ENCODE measurements at places on chromosomes 11 and 22.

DNA sequence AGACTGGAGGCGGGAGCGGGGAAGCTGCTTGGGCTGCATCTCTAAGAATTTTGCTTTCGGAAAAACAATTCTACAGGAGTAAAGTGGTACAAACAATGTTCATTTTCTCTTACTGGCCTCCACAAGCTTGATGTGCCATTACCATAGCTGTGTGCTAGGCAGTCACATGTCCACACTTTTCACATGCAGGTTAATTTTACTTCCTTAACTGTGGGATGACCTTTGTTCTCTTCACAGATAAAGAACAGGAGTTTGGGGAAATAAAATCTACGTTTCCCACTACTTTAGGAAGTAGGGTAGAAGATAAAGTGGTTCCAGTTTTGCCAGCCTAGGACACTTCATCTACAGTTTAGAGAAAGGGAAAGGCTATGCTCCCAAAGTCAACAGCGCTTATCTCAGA, 327.2 kb upstream of the NARS2 start:
- no peak for DNase-seq

- no peak for DNase-seq
These were observed 86.8 kb upstream of the OR4B1 start for GRCh38 chr11:48129697-48130395.

GRCh38 chr11:76176463-76176862, 29.8 kb downstream of the WNT11 start:
- no peak for DNase-seq

DNA sequence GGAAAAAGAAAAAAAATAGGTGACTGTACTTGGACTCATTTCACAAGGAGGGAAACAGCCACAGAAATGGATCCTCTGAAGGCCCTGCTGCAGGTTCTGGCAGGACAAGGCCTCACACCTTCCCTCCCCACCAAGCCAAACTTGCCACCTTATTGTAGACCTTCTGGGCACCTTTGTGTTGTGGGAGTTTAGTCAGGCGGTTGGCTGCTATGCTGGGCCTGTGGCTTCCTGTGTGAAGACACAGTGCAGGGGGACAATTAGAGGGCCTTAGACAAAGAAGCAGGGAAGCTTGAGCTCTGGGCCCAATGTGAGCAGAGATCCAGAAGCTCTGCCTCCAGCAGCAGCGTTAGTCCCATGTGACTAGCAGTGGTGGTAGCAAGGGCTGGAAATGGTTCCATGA, 4.2 kb downstream of the RAB1B start:
- no peak for DNase-seq

DNA sequence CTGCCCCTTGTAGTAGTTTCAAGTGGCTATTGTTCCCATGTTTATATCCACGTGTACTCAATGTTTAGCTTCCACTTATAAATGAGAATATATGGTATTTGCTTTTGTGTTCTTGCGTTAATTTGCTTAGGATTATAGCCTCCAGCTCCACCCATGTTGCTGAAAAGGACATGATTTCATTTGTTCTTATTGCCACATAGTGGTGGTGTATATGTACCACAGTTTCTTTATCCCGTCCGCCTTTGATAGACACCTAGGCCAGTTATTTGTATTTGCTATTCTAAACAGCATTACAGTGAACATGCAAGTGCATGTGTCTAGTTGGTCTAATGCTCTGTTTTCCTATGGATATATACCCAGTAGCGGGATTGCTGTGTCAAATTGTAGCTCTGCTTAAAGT, 6.8 kb downstream of the OR51B2 start:
- no peak for DNase-seq

DNA sequence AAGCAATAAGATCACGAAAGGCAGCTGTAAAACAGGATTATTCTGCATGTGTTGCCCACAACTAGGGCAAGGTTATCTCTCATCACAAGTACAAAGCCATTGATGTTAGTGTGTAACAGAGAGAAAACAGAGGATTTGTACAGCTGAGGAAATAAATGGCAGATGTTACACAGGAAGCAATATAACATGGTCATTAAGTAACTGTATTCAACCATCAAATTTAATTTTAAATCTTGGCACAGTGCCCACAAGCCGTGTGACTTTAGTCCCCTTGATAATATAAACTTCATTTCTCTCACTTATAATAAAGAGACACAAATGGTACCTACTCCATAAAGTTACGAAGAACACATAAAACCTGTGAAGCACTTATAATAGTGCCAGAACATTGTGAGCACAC, 17.3 kb downstream of the OR51E2 start:
- DNase-seq: no peak

- no peak for DNase-seq
These were observed 22.3 kb downstream of the FAM118A start for GRCh38 chr22:45332001-45332400.

DNA sequence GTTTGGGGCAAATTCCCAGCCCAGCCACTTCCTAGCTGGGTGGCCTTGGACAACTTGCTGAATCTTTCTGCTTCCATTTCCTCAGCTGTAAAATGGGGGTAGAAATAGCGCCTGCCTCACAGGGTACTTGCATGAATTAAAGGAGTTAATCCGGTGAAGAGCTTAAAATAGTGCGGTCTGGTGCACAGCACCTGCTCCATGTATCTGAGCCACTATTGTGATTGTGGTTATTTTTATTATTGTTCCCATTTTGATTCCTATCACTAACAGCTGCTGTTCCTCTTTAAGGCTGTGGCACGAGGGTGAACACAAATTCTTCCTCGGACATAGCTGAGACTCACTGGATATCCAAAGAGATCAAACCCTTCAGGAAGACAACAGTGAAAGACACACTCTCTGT, 46.9 kb upstream of the TP53I11 start:
- no peak for DNase-seq

DNA sequence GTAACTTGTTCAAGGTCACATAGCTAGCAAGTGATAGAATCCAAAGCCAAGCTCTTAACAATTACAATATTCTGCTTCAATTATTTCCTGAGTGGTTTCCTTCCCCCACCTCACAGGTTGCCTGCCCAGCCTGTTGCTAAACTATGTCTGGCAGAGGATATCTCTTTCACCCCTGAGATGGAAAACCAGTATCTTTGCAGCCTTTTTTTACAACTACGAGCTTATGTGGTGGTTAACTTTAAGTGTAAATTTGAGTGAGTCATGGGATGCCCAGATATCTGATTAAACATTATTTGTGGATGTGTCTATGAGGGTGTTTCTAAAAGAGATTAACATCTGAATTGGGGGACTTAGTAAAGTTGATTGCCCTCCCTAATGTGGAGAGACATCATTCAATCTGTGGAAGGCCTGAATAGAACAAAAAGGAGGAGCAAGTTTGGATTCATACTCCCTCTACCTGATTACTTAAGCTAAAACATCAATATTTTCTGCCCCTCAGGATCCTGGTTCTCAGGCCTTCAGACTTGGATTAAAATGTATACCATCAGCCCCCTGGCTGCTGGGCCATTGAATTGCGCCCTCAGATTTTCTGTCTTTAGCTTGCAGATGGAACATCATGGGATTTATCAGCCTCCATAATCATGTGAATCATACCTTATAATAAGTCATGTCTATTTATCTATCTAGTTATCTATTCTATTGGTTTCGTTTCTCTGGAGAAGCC, 911.9 kb downstream of the METTL15 start:
- DNase-seq: no peak

GRCh38 chr11:32892355-32893092, at the start of gene QSER1:
Gene QSER1 (plus strand): TSS chr11:32892811. CDS start chr11:32893126, 315 bp downstream.
- DNase-seq: peak; percentile 24

- DNase-seq: no peak
These were observed 288.0 kb upstream of the CHORDC1 start for GRCh38 chr11:90510839-90511238.

DNA sequence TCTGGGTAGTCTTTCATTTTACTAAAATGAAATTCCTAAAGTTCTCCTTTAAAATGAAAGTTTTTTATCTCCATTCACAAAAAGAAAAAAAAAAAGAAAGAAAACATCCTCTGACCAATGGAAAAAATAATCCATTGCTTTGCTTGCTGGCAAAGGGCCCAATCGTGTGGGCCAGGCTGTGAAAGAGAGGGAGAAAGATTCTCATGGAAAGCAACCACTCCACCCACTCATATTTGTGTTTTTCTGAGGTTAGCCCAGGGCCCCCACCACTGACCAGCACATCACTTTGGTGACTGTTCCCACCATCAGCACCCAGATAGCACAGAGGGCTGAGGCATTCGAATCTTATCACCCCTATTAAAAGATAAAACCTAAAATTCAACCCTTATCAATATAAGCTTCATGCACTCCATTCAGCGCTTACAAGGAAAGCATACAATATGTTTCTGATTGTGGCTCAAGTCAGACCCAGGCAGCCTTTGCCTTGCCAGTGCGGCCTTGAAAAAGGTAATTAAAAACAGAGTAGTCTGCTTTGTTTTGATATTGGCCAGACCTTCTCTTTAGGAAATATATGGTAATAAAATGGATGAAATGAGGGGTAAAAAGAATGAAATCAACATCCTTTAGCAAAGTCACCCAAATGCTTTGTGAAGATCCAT, 192.8 kb downstream of the ETS1 start:
- no peak for DNase-seq

DNA sequence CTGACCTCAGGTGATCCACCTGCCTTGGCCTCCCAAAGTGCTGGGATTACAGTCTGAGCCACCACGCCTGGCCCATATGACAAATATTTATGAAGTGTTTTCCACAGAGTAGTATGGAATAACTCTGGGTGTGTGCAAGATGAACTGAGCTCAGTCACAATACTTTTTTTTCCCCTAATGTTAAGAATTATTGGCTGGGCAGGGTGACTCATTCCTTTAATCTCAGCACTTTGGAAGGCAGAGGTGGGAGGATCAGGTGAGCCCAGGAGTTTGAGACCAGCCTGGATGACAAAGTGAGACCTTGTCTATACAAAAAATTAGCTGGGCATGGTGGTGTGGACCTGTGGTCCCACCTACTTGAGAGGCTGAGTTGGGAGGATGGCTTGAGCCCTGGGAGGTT, 6.4 kb downstream of the PTPRJ start:
- no peak for DNase-seq

DNA sequence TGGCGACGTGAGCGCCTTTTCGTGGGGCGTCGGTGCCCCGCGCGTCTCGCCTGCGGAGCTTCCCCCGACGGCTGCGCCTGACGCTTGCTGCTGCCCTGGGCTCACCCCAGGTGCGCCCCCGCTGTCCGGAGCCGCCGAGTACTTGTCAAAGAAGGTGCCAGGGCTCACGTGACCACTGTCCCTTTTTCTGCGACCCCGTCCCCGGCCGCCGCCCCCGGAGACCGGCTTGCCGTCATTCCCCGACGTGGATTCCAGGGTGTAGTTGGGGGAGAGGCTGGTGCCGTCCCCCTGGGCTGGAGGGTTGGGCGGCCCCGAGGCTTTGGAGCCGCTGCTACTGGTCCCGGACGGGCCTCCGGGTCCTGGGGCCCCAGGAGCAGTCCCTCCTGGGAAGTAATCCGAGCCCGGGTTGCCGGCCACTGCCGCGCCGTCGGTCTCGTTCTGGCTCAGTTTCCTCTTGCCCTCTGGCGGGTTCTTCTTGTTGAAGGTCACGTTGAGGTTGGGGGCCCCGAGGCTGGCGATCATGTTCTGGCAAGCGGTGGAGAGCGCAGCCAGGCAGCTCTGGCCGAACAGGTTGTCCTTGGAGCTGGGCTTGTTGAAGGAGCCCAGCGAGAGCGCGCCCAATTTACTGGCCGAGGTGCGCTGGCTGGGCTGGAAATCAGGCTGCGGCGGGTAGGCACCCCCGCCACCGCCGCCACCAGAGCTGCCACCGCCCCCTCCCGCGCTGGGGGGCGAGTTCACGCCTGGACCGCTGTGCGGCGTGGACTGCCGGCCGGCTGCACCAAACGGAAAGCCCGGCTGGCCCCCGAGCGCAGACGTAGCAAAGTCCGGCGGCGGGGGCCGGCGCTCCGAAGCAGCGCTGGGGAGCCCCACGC, 3.8 kb downstream of the MN1 start:
- DNase-seq: no peak

DNA sequence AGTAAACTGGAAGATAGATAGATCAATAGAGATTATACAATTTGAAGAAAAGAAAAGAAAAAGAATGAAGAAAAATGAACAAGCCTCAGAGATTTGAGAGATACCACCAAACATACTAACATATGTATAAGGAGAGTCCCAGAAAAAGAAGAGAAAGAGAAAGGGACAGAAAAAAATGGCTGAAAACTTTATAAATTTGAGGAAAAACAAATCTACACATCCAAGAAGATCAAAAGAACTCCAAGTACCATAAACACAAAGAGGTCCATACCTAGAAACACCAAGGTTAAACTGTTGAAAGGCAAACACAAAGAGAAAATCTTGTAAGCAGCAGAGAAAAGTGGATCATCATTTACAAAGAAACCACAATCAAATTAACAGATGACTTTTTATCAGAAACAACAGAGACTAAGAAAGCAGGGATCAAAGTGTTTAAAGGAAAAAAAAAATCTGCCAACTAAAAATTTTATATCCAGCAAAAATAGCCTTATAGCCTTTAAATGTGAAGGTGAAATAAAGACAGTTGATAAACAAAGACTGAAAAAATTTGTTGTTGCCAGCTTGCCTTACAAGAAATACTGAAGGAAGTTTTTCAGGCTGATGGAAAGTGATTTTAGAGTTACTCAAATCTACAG, 11.8 kb upstream of the AKIP1 start:
- no peak for DNase-seq

GRCh38 chr11:39442177-39442576, 2017.3 kb downstream of the LRRC4C start:
- DNase-seq: no peak

DNA sequence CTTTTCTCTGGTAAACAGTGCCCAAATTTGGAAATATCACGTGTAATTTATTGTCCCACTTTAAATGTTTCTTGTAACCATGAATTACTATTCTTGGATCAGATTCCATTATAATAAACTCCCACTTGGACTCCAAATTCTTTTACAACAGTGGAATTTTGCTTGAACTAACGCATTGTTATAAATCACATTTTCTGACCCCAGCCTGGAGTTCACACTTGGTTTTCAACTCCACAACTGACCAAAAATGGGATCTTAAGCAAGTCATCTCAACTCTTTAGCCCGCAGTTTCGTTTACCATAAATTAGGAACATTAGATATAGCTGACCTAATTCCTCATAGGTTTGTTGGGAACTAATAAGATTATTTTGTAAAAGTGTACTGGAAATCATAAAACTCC, 336.8 kb upstream of the NCAM1 start:
- no peak for DNase-seq

GRCh38 chr11:20937826-20938225, 268.4 kb downstream of the NELL1 start:
- no peak for DNase-seq

GRCh38 chr11:64287676-64288352, 2.2 kb downstream of the GPR137 start:
- DNase-seq: no peak

- DNase-seq: no peak
These were observed 26.6 kb upstream of the CABP7 start for GRCh38 chr22:29693161-29693560.

- DNase-seq: no peak
These were observed 23.5 kb upstream of the EXPH5 start for GRCh38 chr11:108617055-108617454.

GRCh38 chr11:64114231-64114630, 51.7 kb downstream of the MACROD1 start:
- DNase-seq: no peak

- DNase-seq: no peak
These were observed 53.7 kb downstream of the DSCAML1 start for GRCh38 chr11:117743121-117743815.

Data from stimulated activated CD8-positive, alpha-beta memory T cell treated with anti-CD3 and anti-CD28 coated beads, Interleukin-4, amount 100 ng/mL, for 4 hours (primary cell).